ENCODE measurements at places on chromosomes 3 and 15.

- no peak for DNase-seq
Measured at GRCh38 chr15:39704689-39705088, 78.0 kb downstream of the FSIP1 start.

DNA sequence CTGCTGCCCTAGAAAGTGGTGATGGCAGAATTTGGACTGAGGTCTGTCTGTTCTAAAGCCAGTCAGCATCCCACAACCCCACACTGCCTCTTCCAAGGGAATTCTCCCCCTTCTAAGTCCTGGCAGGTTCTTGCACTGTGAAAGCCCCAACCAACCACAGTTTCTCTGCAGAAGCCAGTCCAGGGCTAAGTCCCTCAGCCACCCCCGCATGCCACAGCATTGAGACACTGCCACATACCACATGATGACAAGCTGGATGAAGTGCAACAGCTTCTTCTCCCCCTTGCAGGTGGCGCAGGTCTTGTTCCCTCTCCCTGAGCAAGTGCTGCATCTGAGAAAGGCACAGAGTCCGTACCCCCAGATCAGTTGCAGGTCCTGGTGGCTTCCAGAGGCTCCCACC, 18.6 kb downstream of the SSUH2 start:
- no peak for DNase-seq

GRCh38 chr3:2931265-2931664, 178.9 kb downstream of the IL5RA start:
- DNase-seq, result no peak

DNA sequence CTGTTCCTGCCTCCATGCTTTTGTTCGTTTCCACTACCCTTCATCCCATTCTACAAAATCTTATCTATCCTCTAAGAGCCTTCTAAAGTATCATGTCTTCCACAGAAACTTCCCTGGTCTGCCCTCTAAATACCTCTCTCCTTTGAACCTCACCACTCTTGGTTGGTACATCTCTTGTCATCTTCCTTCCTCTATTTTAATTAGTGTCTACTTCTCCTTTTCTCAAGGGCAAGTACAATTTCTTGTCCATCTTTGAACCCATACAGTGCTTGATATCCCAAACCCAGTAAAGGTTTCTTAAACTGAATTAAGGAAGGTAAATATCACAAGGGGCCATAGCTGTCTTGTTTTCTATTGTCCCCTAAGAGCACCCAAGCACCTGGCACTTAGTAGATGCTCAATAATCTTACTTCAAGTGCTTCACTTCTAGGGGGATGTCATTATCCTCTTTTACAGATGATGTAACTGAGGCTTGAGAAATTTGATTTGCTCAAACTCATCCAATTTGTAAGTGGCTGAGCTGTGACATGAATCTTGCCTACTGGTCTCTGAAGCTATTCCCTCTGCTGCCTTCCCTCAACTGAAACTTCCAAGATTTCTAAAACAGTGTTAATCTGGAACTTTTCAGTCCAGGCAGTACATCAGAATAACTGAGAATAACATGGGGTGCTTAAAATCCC, 2.6 kb upstream of the DAPK2 start:
- no peak for DNase-seq

DNA sequence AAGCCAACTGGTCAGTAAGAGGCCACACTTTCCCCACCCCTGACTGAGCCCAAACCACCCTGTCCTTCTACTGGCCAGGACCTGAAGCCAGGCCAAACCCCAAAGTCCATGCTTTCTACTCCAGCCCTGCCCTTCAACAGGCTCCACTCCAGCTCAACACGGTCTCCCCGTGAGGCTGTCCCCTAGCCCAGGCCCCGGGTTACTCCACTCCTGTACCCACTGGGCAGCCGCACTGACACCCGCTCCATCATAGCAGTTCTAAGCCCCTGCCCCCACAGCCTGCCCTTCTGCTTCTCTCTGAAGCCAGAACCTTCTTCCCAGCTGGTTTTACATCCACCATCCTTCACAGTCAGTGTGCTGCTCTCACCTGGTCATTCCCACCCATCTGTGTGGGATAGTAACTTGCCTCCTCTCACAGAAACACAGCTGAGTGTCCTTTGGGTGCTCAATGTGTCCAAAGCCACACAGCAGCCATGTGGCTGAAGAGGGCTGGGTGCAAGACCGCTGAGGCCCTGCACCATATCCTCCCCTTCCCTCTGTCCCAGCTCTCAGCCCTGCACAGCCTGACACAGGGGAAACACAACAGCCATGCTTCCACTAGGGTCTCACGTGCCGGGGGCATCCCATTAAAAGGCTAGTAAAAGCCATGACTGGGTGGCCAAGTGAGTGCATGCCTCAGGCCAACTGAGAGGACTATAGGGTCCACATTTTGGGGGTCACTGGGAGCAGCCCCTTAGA, 38.1 kb downstream of the TLE3 start:
- DNase-seq, result no peak

- DNase-seq, result no peak
Measured at GRCh38 chr3:43028001-43028400, 48.9 kb downstream of the GASK1A start.

DNA sequence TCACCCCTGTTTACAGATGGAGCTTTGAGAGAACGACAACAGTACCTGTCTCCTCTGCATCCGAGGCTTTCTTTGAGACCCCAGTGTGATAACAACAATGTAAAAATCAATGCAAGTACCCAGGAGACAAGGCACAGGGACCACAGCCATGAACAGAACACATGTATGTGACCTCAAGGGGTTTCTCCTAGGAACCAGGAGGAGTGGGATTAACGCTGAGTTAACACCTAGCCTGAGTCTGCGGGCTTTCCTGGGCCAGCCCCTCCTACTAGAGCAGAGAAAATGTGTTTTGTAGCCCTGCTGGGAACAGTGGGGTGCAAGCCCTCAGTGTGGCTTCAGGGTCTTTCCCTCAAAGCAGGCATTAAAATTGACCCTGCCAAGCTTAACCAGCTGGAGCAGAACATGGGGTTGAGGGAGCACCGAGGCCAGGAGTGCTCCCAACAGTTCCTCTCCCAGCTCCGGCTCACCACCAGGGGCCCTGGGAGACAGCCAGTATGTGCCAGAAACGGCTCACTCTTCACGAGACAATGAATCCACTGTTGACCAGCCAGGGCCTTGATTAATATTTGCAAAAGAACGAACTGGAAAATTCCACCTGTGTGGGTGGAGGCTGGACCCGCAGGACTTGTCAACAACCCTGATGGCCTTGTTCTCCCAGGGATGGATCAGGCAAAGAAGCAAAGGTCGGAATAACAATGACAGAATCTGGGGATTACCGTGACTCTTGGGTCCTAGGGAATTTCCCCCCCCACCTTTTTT, 3.6 kb downstream of the CHDH start:
- peak; percentile 89 for DNase-seq

DNA sequence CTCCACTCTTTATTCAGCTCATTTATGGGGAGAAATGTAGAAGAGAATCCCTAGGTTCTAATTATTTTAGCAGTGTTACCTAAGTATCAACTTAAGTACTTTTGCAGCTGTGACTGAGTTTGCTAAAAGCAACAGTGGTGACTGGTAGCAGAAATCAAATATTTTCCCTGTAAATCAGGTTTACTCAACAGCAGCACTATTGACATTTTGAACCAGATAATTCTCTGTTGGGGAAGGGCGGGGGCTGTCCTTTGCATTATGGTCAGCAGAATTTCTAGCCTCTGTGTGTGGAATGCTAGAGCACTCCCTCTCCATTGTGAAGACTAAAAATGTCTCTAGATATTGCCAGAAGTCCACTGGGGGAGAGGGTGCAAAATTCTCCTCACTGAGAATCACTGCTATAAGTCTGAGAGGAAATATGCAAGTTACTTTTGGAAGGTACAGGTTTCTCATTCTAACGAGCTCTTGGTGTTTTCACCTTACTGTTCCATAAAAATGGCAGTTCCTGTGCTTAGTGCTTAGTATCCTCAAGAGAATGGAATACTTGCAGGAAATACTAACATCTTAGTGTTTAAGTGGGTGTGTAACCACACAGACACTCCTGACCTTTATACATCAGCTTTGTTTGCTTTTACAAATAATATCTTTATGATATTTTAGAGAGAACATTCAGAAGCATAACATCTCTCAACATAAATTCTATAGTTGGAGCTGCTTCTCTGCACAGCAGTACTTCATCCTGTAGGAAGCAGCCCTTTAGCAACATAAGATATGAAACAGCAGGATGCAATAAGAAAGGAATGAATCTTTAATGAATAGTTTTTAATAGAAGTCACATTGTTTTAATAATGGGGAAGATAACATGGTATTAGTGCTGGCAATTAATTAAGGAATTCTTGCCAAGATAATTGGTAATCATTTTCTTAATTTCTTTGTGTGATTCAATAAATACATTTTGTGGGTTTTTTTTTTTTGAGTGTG, 246.5 kb upstream of the GOLIM4 start:
- peak; percentile 6 for DNase-seq

DNA sequence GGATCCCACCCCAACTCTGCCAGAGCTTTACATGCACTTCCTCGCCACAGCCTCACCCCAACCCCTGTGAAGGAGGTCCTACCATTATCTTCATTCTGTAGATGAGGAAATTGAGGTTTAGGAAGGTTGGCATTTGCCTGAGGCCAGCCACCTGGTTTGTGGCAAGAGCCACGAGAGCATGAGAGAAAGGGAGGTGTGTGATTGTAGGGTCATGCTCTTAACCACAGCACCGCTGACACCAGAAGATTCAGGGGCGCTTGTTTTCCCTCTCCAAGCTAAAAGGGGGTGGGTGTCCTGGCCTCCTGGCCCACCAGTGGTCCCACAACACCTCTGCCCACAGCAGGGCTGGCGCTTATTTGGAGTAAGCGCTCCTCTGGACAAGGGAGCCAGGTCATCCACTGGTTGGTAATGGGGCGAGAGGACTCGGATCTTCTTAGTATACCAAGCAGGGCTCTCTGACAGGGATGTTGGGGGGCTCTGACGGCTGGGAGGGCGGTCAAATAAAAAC, 691 bp downstream of the RHCG start:
- DNase-seq, result no peak

DNA sequence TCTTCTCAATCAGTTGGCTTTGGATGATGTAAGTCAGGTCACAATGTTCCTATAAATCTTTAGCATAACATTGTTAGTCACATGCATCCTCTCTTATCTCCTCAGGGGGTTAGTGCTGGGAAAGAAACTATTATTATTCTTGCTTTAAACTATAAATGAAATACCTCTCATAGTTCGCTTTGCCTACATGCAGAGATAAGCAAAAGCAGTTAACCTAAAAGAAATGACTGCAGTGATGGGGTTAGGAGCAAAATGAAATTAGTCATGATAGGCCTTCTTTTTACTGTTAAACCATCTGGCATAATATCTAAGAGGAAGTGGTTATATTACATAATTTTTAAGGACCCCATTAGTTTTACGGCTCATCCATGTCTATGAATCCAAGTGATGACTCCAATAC, 91.7 kb upstream of the IGSF10 start:
- DNase-seq, result no peak

GRCh38 chr3:122903171-122903570, 108.3 kb downstream of the SLC49A4 start:
- no peak for DNase-seq

DNA sequence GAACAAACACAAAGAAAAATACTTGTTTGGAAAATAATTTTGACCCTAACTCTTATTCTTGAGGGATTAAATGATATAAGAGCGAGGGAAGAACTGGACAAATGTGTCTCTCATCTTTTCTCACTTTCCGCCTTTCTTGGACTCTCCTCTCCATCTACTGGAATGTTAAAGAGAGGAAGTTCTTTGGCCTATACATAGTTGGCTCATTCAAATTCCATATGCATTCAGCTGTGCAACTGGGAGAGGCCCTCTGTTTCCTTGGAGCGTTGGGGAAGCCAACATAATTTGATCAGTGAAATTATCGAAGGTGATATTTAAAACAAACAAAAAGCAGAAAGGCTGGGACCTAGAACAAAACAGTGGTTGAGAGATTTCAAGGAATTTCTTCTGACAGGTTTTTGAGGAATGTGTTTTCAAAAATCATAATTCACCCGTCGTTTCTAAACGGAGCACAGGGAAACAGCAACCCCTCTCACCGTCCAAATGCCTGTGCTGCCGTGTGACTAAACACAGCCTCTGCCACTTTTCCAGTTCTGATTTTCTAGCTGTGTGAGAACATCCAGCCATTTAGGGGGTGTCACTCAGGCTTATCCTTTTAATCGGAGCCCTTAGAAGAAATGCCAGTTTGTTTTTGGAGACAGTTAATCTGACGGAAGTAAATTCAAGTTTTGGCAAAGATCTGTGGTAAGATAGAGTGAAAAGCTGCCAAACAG, 489.9 kb downstream of the SOX2 start:
- DNase-seq, result no peak

- no peak for DNase-seq
Measured at GRCh38 chr15:36914466-36914865, 185.9 kb downstream of the MEIS2 start.

DNA sequence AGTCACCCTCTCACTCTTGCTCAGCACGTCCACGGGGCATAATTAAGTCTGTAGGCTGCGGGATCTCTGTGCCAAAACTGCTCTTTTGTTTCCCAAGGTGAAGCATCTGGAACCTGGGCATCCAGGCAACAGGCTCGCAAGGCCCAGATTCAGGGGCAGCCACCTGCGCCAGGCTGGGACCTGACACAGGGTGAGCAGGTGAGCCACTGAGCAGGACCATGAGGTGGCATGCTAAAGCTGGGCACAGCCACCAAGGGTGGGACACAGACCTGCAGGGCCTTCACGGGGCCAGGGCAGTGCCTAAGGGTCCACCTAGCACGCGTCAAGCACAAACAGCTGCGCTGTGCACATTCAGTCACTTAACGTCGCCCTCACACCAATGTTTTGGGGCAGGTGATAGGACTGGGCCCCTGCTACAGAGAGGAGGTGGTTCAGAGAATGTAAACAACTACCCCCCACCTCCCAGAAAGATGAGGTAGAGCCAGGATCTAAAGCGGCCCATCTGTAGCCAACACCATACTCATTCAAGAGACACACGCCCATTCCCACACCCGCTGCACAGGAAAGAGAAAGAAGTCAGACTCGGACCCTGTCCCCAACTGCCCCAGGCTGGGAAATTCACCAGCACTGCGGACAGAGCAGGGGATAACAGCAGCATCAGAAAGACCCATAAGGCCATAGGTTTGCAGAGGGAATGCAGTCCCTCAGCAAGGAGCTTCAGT, 16.3 kb downstream of the XXYLT1 start:
- DNase-seq, result no peak

Data from hepatocyte (in vitro differentiated cells).